ENCODE measurements at places on chromosomes 12 and 14. TPM values are rescaled to one million over a fixed set of nuclear protein-coding genes. Genes with fewer than 3 reads are reported as not detected.

Gene NKX2-1
- not detected for total RNA-seq

Gene FAM186B
- 0.62 TPM for total RNA-seq

Gene LRRC9
- 0.19 TPM for total RNA-seq

Gene RBP5
- 0.54 TPM for total RNA-seq

Gene AHNAK2
- 2.5 TPM for total RNA-seq

Gene DENND5B
- 37.1 TPM for total RNA-seq

Gene FZD10
- not detected for total RNA-seq

Gene CYP27B1
- 0.49 TPM for total RNA-seq

Gene GPR132
- total RNA-seq, result 0.89 TPM
